ENCODE measurements at places on chromosomes 1 and 21.

- DNase-seq = no peak
Measured at GRCh38 chr1:16982902-16983301, 2.5 kb upstream of the MFAP2 start.

DNA sequence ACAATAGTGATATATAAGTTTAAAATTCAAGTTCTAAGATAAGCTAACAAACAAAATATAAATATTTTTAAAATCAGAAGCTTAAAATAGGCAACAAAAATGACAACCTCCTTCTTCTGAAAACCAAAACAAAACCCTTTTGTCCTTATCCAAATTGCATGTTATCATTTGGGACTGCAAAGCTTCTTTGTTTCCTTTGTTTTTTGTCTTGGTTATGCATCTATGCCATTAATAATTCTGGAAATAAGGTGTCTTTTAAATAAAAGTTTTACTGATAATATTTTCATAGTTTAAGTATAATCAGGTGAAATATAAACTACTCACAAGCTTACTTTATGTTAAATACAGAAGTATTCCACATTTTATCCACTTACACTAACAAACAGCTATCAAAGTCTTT is 20.5 kb downstream of the ADSS2 start:
- DNase-seq = no peak

DNA sequence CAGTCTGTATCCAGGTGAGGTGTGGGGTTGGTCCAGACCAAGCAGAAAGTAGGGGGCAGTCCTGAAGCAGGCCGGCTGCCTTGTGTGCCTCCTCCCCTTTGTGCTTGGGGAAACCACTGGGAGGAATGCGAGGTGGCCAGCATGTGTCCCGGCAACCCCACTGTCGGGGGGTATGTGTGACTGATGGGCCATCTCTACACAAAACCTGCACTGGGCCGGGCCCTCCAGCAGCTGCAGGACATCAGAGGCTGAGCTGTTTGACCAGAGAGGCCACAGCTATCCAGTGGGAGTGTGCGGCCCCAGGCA is 33.3 kb downstream of the TMEM51 start:
- no peak for DNase-seq

DNA sequence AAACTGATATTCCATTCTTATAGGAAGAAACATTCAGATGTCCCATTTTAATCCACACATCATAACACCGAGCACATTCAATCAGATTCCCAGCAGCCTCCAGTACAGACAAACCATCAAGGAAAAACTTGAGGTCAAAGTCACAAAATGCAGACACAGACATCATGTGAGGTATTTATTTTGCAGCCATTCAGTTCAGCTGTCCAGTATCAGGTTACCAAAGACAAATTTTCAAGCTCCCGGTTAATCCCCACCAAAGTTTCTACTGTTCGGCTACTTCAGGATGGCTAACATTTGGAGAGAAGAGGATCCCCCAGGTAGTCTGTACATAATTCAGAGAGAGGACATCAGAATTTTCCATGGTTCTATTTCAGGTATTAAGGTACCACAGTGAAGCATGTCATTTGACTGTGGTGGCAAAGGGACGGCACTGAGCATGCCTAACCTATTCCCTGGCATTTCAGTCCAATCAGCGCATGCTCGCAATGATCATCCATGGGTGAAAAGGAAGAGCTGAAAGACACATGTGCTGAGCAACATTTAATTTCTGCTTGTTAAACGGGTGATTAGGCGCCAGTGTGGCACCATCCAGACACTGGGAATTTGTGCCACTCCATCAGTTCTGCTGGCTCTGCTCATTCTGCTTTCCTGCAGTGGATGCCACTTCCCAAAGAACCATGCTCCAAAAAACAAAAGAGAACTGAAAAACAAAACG is 13.6 kb upstream of the NDC1 start:
- no peak for DNase-seq

- no peak for DNase-seq
Measured at GRCh38 chr1:8456991-8457390, 139.1 kb downstream of the SLC45A1 start.

DNA sequence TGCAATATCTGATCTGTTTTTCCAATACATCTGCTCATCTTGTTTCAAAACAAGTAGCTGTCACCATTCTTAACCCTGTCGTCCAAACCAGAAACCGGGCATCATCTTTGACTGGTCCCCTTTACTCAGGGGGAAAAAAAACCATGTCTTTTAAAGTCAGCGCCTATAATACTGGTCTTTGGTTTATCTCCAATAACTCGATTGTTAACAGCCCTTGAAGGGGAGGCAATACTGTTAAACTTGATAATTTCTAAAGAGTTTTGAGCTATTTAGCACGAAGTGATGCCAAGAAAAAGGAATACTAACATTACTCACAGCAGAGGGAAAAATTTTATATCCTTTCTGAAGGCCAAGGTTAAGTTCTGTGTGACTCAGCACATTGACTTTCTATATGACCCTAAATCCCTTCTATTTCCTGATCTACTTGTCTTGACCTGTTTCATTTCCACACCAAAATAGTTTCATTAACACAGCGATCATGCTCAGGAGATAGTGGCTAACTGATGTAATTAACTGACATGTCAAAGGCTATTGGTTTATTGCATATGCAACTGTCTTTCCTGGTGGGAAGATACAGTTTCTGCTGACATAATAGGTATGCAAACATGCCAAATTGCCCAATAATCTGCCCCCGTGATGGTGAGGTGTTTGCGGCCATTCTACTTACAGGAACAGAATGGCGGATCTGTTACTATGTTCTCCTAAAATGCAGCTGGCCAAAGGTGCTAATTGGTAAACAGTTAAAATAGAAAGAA is 59.1 kb downstream of the NFIA start:
- DNase-seq = no peak

GRCh38 chr21:42565886-42566523 is 52.4 kb downstream of the SLC37A1 start:
- DNase-seq = no peak

- DNase-seq = peak; percentile 17
Measured at GRCh38 chr1:62401034-62401760, 35.7 kb upstream of the USP1 start.

DNA sequence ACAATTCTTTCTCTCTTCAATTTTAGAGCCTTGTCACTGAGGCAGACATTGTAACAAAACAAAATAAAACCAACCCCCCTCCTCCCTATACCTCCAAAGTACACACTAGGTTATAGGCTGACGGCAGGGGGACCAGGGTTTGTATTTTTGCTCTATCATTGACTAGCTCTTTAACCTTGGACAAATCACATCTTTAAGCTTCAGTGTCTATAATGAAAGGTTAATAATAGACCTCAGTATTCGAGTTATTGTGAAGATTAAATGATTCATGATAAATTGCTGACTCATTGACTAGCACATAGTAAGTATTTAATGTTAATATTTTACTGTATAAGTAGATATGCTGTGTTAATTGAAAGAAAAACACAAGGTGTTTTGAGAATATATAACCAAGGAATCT is 1267.6 kb upstream of the ADGRL2 start:
- no peak for DNase-seq

- no peak for DNase-seq
Measured at GRCh38 chr1:23554127-23554480, 5.2 kb downstream of the ID3 start.

- DNase-seq = no peak
Measured at GRCh38 chr1:10538646-10539355, 64.1 kb downstream of the PEX14 start.

DNA sequence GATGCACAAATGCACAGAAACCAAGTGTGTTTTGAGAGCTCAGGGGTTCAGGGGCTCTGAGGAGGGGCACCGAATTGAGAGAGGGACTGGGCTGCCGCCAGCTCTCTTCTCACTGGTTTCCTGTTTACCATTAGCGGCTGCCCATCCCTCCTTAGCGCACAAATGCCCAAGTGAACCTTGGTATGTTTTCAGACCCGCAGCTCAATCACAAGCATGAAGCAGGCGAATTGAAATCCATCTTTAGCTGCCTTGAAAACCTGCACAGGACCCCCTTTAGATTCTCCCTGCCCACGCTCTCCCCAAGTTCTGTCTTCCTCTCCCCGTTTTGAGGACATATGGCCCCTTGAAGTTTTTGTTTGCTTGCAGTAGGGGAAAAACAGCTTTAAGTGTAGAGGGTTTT is 61.1 kb upstream of the ACOT11 start:
- DNase-seq = no peak

DNA sequence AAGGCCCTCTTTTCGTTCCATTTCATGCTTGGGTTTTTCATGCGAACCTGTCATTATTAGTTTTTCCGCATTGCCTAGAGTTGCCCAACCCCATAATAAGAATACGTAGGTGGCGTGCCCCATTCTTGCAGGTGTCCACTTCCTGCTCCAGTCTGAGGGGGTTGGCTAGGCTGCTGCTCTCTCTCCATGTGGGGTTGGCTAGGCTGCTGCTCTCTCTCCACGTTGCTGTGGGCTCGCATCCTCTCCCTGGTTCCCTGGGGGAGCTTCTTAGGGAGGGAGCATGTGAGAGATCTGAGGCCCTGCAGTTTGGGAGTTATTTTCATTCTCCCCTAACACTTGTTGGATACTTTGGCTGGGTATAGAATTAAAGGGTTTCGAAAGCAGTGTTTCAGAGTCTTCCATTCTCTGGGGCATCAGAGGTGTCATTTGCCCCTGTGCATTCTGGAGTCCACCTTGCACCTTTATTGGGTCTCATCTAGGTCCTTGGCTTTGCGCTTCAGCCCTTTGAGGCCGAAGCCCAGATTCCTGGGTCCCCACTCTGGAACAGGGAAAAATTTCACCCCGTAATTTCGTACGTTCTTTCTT is 8.6 kb downstream of the C1orf35 start:
- DNase-seq = no peak

DNA sequence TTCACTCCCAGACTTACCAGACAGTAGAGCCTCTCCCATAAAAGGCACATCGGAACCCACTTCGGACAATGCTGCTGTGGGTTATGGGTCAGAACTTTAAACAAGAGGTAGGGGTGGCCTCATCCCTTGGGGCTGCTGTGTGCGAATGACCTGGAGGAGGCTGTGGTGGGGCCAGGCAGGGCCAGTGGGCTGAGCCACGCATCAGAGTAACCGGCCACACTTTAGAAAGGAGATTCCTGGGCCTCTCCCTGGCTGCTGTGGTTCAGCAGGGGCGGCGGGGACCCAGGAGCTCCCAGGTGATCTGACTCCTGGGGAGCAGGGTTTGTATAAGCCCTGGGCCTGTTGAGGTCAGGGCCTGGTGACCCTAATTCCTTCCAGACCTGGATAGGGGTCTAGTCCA is 110.2 kb upstream of the C1orf174 start:
- no peak for DNase-seq

DNA sequence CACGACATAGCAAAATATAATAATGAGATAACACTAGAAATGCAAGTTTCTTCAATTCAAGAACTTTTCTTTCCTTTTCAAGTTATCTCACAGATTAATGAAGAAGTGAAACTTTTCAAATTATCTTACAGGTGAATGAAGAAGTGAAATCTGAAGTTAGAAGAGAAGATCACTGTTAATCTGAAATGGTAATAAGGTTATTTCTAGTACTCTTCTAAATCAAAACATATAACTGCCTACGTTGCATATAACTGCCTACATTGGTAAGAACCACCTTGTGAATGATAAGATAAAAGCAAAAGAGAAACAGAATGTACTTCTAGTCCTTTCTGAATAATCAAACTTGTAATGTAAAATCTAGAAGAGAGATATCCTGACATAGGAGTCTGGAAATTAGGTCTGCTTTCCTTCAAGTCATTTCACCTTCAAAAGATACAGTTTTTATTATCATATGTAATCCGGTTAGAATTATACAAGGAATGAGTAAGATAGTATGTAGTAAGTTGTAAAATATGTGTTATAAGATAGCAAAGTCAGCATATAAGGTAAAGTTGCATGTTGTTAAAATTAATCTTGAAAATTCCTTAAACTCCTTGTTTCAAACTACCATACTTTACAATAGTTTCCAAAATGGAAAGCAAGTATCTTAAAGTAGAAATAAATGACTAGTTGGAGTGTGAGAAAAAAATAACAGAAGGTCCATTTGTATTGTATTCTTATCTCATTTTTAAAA is 522.4 kb upstream of the ZRANB2 start:
- no peak for DNase-seq

DNA sequence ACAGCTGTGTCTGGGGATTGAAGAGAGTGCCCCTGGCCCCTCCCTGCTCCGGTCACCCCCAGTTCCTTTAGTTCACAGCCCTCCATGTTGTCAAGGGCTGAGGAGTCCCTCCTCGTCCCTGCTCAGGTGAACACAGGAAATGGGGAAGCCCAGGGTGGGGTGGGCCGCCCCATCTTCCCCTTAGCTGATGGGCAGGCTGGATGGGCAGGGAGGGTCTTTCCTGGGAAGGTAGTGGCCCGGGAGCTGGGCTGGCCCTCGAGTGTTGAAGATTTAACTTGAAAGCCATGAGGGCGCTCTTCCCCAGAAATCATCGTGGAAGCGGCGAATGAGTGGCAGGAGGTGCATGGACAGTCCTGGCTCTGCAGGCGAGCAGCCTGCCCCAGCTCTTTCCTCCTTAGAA is 18.3 kb upstream of the NPHP4 start:
- no peak for DNase-seq

GRCh38 chr1:198528364-198528763 is 12.1 kb downstream of the ATP6V1G3 start:
- DNase-seq = no peak

Data from DMS79 (cell line).